ENCODE measurements at places on chromosomes 7 and 10.

- no peak for DNase-seq
These were observed 69.0 kb downstream of the ADD3 start for GRCh38 chr10:110076559-110077318.

GRCh38 chr10:88544140-88544870 lies 38.8 kb downstream of the RNLS start:
- DNase-seq: no peak

DNA sequence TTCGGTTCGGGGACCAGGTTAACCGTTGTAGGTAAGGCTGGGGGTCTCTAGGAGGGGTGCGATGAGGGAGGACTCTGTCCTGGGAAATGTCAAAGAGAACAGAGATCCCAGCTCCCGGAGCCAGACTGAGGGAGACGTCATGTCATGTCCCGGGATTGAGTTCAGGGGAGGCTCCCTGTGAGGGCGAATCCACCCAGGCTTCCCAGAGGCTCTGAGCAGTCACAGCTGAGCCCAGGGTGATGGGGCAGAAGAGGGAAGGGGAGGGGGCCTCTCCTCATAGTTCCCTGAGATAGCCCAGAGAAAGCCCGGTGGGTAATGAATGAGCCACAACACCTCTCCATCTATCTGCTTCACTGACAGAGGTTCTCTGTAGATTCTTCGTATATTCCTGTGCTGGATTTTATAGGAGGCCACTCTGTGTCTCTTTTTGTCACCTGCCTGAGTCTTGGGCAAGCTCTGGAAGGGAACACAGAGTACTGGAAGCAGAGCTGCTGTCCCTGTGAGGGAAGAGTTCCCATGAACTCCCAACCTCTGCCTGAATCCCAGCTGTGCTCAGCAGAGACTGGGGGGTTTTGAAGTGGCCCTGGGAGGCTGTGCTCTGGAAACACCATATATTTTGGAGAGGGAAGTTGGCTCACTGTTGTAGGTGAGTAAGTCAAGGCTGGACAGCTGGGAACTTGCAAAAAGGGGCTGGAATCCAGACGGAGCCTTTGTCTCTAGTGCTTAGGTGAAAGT lies 16.4 kb downstream of the PRSS2 start:
- DNase-seq: no peak

DNA sequence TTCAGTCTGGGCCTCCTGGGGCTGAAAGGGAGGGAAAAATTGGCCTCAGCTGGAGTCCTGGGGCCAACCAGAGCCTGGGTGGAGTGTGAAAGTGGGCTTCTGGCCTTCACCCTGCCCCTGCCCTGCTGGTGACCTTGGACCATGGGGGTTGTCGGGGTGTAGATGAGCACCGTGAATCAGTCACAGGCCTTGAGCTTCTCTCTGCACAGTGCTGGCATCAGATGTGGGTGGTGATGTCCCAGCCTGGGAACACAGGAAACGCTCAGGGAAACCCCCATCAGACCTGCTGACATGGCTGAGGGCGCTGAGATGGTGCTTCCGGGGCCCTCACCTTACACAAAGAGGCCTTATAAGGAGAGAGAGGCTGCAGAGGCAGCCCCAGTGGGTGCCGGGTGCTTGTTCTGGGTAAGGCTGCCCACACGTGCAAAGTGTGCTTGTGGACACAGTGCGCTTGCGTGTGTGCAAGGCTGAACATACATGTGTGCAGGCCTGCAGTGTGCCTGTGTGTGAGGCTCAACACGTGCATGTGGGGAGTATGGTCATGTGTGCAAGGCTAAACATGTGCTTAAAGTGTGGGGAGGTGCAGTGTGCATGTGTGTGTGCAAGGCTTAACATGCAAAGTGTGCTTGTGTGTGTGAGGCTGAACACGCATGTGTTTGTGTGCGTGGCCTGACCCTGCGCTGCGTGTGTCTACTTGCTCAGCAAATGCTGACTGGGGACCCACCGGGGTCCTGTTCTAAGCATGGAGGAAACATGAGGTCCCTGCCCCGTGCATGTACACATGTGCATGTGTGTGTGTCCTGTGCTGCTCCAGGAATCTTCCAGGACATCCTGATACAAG lies 6.5 kb downstream of the ARPC1B start:
- DNase-seq: no peak

Measured in NCI-H510A treated with DMSO at 0.1 percent for 48 hours (cell line).